Stimulated activated CD8-positive, alpha-beta memory T cell treated with anti-CD3 and anti-CD28 coated beads, Interleukin-15, amount 100 ng/mL, for 1 hour (primary cell): ENCODE measurements at places on chromosomes 11 and 22.

GRCh38 chr11:47904048-47904447 lies 55.9 kb upstream of the NUP160 start:
- DNase-seq: no peak

DNA sequence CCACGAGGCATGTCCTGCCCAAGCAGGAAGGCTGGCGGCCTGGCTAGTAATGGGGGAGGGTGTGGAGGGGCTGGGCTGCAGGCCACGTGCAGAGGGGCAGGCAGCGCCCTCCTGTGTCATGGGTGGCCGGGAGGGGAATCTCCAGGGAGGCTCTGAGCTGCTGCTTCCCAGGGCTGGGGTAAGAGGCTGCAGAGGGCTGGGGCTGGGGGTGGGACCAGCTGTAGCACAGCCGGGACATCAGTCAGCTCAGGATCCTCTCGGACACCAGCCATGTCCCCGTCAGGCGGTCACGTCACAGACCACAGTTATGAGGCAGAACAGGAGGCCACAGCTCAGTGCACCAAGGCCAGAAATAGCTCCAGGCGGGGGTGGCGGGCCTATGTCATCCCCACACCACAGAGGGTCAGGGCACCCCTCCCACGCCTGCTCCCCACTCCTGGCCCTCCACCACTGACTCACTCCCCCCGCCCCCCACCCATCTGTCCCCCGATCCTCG lies 21.1 kb downstream of the RTN4R start:
- no peak for DNase-seq

DNA sequence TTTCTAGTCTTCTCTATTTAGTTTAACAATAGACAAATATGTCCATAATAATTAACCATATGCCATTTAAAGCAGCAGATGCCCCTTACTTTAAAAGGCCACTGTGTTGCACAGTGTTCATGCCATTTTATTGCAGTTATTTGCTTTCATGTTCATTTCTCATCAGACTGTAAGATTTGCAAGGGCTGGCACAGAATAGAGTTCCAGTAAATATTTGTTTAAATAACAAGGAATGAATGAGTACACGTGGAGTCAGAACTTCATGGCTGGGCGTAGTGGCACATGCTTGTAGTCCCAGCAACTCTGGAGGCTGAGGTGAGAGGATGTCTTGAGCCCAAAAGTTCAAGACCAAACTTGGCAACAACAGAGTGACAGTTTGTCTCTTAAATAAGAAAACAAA lies 1228.6 kb downstream of the LRRC4C start:
- no peak for DNase-seq

GRCh38 chr11:102272047-102272824 lies 45.0 kb upstream of the BIRC3 start:
- DNase-seq: no peak

- DNase-seq: no peak
Measured at GRCh38 chr11:72446929-72447769, 12.8 kb upstream of the CLPB start.

GRCh38 chr11:75815345-75816168 lies 547 bp downstream of the UVRAG start:
- no peak for DNase-seq

DNA sequence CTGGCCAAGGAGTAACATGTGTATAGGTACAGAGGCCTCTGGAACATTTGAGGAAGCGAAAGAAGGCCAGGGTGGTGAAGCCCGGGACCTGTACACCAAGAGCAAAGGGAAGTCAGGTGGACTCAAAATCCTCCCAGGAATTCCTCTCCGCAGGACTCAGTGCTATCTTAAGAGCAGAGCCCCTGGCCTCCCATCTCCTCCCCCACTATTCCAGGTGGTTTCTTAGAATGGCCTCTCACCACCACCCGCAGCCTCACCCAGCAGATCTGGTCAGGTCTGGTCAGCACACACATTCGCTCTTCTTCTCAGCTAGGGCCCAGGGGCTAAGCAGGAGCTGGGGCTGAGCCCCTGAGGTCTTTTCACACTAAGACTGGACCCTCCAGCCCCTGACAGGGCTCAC lies 59.1 kb downstream of the SCGB1A1 start:
- no peak for DNase-seq

GRCh38 chr11:61949169-61950034 lies 749 bp upstream of the BEST1 start:
- DNase-seq: no peak

DNA sequence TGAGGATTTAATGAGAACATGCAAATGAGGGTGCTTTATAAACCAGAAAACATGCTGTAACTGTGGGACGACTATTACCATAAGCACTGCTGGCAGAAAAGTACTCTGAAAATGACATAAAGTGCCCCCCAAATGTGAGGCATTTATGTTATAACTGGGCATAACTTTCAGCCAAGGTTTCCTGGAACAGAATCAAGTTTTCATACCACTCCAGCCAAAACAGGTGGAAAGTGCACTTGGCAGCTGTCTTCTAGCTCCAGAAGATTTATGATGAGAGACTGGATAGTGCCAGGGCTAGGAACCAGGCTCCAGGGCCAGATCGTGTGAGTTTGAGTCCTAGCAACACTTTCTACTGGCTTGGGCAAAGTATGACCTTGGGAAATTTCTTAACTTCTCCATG lies 339.2 kb downstream of the TENM4 start:
- DNase-seq: no peak

DNA sequence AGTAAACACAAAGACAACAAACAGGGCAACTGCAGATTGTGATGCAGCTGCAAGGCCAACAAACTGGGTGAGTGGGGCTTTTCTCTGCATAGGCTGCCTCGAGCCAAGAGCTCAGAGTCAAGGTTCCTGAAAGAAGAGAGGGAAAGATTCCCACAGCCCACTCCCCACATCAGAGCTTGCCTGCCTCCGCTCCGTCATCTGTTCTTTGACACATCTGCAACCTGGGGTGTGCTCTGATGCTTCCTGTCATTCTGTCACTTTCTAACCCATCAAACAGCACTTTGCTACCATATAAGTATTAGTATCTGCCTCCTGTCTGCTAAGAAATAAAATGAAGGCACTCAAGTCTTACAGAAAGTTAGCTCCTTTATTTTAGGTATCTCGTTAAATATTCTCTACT lies 46.9 kb downstream of the C22orf31 start:
- no peak for DNase-seq

GRCh38 chr22:40637183-40638150 lies 948 bp upstream of the MRTFA start:
- peak; percentile 12 for DNase-seq

DNA sequence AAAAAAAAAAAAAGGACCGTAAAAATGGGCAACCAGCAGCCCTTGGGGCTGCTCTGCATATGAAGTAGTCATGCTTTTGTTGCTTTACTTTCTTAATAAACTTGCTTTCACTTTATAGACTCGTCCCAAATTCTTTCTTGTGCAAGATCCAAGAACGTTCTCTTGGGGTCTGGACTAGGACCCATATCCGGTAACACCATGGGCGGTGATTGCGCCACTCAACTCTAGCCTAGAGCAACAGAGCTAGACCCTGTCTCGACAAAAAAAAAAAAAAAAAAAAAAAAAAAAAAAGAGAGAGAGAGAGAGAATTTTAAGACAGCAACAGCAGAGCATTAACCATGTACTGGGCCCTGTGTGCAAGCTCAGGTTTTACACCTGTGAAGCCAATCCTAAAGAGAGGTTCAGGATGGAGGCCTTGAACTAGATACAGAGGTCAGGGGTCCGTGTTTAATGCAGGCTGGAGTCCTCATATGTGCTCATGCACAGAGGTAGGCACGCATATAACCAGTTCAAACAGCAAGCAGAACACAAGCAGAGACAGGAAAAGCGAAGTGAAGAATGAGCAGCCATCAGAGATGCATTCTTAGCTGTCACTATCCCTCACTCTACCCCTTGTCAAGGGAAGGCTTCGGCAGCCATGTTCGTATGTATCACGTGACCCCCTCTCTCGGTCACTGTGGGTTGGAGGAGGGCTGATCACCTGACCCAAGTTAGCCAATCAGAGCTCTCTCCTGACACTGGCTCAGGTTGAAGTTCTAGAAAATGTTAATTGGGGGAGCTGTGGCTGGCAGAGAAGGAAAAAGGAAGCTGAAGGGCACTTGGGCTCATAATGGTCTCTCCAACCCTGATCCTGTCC lies 16.7 kb upstream of the SYT12 start:
- DNase-seq: no peak

DNA sequence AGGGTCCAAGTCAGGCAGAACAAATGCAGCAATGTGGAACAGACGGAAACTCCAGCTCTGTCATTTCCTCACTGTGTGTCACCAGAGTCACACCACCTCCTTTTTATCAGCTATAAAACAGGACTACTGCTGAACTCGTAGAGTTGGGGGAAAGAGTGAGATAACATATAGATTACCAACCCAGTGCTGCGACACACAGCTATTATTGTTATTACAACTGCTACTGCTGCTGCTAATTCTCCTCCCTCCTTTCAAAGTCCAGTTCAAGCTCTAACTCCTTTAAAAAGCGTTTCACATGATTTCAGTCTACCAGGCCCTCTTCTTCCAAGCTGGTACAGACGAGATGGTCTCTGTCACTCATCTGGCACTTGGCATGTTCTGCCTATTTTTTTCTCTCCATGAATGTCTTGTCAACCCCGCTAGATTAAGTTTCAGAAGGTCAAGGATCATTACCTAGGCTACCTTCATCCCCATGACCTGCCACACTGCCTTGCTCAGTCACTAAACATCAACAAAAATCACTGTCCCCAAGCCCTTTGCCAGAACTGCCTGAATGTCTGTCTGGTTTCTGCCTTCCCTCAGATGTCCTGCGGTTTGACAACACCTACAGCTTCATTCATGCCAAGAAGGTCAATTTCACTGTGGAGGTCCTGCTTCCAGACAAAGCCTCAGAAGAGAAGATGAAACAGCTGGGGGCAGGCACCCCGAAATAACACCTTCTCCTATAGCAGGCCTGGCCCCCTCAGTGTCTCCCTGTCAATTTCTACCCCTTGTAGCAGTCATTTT lies 3.7 kb upstream of the MTFP1 start:
- DNase-seq: no peak

- DNase-seq: no peak
Measured at GRCh38 chr11:9573775-9574621, 528 bp downstream of the WEE1 start.
